Stromal cell of bone marrow (primary cell): ENCODE measurements at places on chromosomes 12 and 14.

DNA sequence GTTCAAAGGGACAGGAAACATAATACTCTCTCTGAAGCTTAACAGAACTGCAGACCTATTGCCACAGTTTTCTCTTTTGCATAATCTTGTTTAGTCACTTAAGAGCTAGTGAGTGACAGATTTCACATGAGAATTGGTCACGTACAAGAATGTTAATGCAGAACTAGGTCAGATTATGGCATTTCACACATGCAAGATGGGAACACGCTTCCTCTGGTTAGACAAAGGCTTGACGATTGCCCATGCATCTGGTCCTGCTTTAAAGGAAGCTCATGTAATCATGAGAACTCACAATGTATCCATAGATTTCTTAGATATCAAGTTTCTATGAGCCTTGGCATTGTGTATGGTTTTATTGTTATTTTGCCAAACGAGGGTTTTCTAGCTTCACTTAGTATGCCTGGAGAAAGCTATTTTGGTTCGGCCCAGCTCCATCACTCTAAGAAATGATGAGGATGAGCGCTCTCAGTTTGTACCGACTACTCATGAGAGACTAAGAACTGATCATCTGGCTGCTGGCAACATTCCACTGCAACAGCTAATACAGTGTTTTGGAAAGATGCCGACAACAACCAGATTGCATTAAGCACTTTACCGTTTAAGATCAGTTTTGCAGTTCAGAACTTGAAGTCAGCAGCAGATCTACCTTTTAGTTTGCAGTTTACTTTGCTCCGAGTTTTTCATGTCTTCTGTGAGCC is 380.0 kb downstream of the DIO2 start:
- DNase-seq: peak; percentile 11

DNA sequence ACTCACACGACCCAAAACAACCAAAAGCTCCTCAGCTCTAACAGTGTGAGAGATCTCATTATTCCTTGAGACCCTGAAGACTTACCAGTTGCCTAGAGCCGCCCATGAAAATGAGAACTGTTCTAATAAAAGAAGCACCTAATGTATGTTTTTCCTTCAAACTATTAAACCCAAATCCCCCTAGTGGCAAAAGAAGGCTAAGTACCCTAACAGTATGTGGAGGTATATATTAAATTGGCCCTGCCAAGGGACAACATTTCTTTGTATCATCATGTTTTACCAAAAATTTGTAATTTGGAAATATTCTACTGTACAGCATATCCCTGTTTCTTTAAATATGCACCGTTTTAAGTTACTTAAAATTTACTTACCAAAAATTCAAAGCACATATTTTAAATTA is 38.0 kb upstream of the PPFIA2 start:
- no peak for DNase-seq

GRCh38 chr14:61064856-61065255 is 83.8 kb downstream of the SLC38A6 start:
- DNase-seq: no peak

GRCh38 chr12:53063708-53064612 is 14.1 kb downstream of the TNS2 start:
- DNase-seq: peak; percentile 98

DNA sequence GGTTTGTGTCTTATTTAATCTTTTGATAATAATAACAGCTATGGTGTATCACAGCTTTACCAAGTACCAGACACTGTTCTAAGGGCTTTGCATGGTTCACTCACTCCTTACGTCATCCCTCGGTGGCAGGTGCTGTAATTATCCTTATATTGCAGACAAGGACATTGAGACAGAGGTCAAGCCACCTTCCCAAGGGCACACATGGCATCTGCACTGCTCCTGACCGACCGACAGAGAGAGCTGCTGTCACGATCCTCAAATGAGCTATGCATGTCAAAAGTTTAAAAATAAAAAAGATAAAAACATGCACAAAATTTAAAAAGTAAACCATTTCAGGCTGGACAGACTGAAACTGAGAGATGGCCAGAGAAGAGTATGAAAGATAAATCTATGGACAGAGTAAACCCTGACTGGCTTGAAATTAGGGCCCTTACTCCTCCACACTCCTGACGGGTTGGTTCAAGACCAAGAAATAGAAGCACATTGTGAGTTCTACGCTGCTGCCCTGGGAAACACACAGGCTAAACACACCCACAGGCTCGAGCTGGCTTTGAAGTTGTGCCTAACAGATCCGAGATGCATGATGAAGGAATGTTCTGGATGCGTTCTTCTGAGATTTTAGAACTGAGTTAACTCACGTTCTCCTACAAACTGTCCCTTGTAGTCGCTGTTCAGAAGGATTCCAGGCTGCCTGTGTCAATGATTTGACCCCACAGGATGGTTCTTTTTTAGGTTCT is 268.7 kb downstream of the ZFP36L1 start:
- DNase-seq: no peak

- no peak for DNase-seq
Observed at GRCh38 chr12:106080791-106081170, 58.0 kb downstream of the NUAK1 start.

DNA sequence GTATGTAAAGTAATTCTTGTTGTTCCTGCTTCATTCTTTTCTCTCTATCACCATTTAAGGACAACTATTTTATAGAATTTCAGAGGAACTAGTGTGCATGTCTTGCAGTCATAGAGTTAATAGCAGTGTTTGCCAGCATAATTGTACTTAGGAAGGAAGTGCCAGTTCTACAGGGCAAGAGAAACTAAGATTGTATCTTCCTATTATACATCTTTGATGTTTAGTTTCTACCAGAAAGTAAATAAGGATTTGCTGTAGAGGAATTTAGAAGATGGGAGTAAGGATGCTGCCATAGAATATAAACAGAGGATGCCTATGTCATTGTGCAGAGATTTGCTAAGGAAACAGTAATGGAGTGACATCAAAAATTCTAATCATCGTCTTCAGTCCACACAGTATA is 270.9 kb upstream of the NPAS3 start:
- no peak for DNase-seq

DNA sequence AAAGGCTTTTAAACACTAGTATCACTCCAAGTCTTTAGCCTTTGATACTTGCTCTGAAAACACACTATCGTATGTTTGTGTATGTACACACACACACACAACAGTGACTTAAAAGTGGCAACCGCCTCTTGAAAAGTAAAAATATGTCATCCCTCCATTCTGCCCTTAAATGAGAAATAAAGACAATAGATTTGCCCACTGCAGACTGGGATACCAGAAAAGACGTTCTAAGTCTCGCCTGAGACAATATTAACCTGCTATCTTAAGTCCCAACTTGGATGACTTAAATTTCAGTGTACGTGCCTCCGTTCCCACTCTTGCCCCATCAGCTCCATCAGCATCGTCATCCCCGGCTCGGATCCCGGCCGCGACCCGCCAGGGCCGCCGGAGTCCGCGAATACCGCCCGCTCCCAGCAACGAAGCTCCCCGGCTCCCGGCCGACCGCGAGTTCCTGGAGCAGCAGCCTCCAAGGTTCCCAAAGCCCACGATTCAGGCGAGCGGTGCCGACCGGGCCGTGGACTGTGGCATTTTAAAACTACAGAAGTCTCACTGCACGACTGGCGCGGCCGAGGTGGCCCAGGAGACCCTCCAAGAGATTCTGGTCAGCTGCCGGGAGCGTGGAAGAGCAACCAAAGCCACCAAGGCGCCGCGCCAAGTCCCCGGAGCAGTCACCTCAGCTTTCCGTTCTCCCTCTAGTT is 2.8 kb upstream of the ARID2 start:
- peak; percentile 16 for DNase-seq

DNA sequence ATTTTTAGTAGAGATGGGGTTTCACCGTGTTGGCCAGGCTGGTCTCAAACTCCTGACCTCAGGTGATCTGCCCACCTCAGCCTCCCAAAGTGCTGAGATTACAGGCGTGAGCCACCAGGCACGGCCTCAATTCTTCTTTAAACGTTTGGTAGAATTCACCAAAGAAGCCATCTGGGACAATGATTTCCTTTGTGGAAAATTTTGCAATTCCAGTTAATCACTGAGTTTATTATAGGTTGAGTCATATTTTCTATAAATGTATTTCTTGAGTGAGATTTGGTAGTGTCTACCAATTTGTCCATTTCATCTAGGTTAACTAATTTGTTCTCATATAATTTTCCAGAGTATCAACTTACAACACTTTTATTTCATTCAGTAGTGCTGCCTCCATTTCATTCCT is 683.9 kb upstream of the TMEM132C start:
- DNase-seq: peak; percentile 59

GRCh38 chr14:60300019-60300418 is 51.0 kb downstream of the PPM1A start:
- DNase-seq: no peak

DNA sequence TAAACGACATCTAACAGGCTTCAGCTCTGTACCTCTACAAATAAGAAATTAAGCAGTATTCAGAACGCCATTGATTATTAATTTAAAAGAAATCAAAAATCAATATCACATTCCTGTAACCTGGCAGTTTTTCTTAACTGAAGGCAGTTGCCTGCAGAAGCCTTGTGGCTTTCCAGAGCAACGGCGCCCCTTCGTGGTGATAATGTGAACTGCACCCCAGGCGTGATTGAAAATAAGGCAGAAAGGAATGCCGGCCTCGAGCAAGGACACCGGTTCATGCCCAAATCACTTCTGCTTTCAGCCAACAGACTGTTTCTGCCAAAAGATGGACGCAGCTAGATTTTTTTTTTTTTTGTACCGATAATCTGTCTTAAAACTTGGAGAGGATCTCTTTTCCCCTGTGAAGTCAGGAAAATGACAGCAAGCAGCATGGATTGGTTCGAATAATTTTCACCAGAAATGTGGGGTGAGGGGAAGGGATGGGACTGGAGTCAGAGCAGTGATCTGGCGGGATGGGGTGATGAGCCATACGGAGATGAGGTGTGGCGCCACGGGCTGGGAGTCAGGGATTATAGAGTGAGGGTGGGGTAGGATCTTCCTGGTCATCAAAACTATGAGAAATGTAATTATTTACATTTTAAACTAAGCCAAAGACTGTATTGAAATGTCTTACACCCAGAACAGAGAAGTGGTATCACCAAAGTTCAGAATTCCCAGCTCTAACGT is 473.0 kb downstream of the DPF3 start:
- peak; percentile 36 for DNase-seq

GRCh38 chr12:52380271-52380694 is 5.2 kb downstream of the KRT84 start:
- no peak for DNase-seq

GRCh38 chr14:93548102-93548843 is 117.5 kb downstream of the UNC79 start:
- DNase-seq: no peak

GRCh38 chr12:116820064-116820656 is 61.1 kb downstream of the HRK start:
- DNase-seq: no peak

DNA sequence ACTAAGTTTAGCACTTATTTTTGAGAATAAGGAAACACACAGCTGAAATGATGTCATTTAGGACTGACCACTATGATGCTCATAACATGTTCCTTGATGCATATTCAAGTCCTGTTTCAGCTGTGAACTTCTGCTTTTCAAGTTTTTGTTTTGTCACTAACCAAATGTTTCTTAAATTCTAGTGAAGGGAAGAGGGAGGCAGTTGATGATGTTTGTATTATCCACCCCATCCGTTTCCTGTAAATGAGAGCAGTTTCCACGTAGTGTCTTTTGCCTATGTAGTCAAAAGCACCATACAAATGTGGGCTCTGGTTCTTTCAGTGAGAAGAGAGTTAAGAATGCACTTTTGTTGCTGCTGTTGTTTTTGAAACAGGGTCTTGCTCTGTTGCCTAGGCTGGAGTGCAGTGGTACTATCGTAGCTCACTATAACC is 491.8 kb downstream of the PCNX1 start:
- no peak for DNase-seq

GRCh38 chr14:37707716-37708115 is 112.3 kb downstream of the TTC6 start:
- no peak for DNase-seq

DNA sequence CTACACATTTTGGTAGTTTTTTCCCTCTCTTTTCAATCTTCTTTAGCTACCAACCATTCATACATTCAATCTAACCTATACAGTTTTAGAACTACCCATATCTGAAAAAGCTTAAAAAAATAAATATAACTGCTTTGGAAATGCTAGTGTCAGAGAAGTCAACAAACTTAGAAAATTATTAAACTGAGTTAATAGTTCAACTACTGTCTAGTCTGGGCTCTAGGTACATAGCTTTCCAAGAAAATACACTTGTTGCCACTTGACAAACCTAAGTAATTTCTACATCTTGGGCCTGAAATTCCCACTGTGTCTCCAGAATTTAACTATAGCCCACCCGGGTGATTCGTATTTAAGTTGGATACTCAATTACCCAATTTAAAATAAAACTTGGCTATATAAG is 22.1 kb downstream of the GTF2A1 start:
- DNase-seq: no peak

DNA sequence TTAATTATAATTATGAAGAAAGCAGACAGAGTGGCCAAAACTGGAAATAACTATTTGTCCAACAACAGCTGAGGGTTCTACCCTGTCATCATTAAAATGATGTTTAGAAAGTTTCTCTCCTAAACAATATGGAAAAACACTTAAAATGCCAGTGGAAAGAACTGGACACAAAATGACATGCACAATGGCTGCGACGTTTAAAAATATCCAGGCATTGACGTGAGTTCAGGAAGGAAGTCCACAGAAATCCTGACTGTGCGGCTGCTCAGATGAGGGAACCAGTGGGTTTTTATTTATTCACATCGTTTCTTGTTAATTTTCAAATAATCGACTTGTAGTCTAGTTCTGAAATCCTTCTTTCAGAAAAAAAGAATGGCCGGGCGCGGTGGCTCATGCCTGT is 58.3 kb downstream of the CCNK start:
- DNase-seq: no peak

GRCh38 chr12:132520421-132521199 is 30.7 kb downstream of the FBRSL1 start:
- DNase-seq: no peak

DNA sequence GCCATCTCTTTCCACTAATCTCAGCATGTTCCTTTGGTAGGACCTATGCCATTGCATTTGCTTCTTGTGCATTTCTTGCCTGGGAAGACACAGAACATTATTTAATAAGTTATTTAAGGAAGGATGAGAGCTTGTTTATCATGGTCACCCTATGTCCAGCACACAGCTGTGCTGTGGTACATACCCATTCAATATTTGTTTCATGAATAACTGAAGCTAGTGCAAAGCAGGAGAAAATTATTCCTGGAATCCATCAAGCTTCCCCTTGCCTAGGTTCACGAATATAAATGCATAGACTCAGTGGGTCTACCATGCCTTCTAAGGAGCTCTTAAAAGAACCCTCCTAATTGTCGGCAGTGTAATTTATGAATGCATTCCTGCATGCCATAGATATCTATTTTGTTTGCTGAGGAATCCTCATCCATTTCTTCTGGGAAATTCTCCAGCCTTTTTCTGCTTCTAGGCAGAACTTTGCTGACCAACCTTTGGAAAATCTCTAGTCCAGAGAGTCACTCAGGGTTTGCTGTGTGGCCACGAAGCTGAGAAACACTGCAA is 599.8 kb upstream of the TMEM132C start:
- DNase-seq: no peak

DNA sequence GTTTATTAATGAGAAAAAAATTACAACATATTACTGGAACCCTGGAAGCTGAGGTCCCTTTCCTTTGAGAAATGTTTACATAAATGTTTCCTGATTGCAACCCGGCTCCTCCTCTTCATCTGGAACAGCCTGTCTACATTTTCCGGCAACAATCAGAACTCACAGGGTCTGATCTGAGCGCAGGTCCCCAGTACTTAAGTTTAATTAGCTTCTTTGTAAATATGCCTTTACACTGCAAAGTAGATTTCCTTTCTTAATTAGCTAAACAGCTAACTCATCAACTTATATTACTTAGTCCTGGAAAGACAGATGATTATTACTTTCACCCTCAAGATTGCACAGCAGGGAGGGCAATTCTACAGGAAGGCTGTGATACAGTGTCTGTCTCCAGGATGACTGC is 213.0 kb downstream of the MON2 start:
- no peak for DNase-seq
